Fibroblast of upper back skin (primary cell): ENCODE measurements at places on chromosomes 11 and 22.

DNA sequence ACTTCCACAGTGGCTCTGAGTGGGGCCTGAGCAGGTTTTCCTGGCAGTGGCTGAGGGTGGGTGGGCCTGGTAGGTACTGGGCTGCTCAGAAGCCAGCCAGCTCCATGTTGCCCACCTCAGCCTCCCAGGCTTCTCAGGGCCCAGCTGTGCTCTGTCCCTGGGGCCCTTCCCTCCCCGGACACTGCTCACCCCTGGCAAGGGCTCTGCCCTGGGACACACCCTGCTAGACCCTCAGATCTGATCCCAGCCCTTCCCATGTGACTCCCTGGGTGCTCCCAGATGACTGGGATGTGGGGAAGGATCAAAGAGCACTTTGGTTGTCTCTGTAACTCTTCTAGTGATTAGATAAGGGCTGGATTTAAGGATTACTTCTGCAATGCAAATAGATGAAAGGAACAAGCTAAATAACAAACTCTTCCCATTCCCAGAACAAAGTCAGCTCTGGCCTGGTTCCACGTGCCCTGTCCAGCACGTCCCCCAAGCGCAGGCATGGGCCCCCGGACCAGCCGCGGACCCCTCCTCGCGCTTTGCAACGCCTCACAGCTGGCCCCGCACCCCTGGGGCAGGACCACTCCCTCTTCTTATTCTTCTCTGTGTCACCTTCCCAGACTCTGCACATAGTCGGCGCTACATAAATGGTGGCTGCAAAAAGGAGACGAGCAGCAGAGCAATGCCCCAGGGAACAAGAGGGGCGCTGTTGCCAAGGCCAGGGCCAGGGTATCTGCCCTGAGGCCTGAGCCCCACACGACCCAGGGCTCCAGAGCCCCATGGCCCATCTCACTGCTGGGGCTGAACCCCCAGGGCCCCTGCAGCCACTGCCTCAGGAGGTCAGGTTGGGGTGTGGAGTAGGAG is 5.7 kb upstream of the KRTAP5-6 start:
- no peak for DNase-seq

DNA sequence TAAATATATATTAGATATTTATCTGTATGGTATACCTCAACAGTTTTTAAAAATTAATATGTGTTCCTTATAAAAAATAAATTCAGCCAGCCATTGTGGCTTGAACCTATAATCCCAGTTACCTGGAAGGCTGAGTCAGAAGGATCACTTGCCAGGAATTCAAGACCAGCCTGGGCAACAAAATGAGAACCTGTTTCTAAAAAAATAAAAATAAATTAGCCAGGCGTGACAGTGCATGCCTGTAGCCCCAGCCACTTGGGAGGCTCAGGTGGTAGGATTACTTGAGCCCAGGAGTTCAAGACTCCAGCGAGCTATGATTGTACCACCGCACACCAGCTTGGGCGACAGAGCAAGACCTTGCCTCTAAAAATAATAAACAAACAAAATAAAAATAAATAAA is 54.9 kb downstream of the PHF21A start:
- DNase-seq, result no peak

GRCh38 chr11:100182350-100182749 is 504.7 kb upstream of the ARHGAP42 start:
- DNase-seq, result no peak

- DNase-seq, result peak; percentile 56
These were observed 24.6 kb downstream of the MMP27 start for GRCh38 chr11:102680945-102681344.

DNA sequence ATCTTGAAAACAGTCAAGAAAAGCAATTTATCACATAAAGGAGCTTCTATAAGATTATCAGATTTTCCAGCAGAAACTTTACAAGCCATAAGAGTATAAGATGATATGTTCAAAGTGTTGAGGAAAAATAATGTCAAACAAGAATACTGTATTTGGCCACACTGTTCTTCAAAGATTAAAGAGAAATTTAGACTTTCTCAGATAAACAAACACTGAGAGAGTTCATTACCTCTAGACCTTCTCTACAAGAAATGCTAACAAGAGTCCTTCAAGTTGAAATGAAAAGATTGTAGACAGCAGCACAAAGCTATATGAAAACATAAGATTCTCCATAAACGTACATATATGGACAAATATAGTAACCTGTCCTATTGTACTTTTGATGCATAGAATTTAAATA is 8.0 kb upstream of the MTMR2 start:
- no peak for DNase-seq

DNA sequence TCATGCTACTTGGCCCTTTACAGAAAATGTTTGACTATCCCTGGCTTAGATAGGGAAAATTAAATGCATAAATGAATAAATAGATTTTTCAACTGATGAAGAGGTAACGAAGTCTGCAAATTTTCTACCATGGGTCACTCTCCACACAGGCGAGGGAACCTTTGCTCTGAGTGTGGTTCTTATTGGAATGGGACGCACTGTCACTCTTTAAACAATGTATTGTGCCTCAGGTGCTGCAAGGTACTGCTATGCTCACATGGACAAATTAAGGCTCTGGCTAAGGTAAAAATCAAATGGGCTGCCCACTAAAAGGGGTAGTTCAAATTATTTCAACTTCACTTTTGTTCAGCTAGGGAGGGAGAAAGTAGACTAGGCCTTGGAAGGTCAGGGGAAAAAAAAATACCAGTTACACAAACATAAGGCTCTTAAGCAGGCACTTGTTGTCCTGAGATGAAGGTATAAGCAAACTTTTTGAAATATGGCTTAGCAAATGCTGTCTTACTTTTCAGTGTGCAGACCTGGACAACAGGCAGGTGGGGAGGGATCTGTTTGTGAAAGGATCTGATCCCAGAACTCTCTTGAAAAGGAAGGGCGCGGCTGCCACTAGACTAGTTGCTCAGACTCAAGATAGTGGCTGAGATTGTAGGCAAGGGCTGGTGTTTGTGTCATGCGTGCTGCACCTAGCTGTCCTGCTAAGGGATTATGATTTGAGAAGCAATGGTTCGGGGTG is 99.5 kb downstream of the ADAMTS15 start:
- DNase-seq, result no peak

DNA sequence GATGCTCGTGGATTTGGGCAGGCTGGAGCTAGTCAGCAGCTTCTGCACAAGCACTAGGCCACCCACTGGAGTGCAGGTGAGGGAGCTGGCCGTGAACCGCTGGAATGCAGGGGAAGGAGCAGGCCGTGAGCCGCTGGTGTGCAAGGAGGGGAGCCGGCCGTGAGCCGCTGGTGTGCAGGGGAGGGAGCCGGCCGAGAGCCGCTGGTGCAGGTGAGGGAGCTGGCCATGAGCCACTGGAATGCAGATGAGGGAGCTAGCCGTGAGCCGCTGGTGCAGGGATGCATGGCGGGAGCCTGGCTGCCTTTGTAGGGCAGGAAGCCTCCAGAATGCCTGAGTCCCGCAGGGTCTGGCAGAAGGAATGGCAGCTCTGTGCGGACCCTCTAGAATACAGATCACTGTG is 4220.0 kb upstream of the OR11H1 start:
- DNase-seq, result no peak

DNA sequence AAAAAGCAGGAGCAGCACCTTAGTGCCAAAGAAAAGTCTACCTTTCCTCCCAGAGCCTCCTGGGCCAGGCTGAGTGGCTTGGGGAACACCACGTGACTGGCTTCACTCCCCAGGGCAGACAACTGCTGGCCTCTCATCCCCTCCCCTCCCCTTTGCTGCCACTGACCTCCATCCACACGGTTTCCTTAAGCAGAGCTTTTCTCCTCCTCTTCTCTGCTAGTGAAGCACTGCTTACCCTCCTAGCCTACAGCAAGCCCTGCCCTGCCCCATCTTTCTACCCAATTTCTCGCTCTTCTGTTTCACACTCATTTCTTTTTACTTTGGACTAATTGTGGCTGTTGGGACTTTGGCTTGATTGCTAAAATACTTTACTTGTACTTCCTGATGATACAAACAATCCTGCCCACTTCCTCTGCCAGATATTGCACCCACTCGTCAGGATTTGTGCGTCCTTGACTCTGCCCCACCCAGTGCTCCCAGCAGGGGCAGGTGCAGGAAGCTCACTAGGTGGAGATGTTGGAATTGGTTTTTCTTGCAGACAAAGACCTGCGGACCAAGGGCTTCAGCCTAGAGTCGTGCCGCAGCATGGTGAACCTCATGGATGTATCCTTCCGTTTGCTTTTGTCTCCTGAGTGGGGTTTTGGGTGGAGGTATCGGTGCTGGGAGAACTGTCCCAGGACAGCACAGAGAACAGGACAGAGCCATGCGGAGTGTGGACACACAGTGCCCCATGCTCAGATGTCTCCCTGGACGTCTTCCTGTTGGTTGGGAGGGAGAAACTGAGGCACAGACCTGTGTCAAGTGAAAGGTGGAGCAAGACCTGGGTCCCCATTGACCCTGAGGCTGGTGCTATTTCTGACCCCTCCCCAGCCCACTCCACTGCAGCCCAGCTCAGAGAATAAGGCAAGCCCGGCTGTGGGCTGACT is 27.3 kb downstream of the CAPN1 start:
- DNase-seq, result no peak

- DNase-seq, result no peak
These were observed 74.4 kb upstream of the PPARA start for GRCh38 chr22:46075764-46076531.

- no peak for DNase-seq
These were observed 43.7 kb downstream of the MAML2 start for GRCh38 chr11:96299155-96299888.

- no peak for DNase-seq
These were observed 325.8 kb downstream of the C11orf87 start for GRCh38 chr11:109747839-109748238.

- no peak for DNase-seq
These were observed 7.8 kb downstream of the OR8K5 start for GRCh38 chr11:56152333-56152732.

- DNase-seq, result no peak
These were observed 68.6 kb downstream of the MICAL3 start for GRCh38 chr22:17955590-17956379.

DNA sequence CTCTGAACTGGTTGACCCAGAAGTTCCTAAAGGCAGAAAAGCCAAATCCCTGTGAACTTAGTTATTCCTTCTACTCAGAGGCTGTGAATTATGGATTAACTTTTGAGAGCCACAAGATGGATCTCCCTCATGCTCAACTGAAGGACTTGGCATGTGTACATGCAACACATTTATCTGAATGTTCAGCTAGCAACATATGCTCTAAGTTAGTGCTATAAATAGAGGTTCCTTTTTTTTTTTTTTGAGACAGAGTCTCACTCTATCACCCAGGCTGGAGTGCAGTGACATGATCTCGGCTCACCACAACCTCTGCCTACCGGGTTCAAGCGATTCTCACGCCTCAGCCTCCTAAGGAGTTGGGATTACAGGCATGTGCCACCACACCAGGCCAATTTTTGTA is 40.1 kb downstream of the EIF4ENIF1 start:
- no peak for DNase-seq

DNA sequence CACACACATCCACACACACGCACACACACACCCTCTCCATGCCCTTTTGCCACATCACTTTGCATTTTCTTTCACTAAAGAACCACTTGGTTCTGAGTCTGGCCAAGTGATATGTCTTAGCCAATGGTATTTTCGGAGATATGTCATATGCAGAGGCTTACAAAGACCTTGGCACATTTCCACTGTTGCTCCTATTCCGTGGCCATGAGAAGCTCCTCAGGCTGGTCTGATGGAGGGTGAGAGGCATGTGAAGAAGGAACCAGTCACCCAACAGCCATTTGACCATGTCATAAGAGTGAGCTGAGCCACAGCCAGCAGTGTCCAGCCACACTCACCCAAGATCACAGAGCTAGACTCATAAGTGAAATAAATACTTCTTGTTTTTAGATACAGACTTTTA is 212.6 kb upstream of the NAV2 start:
- DNase-seq, result peak; percentile 35

GRCh38 chr11:22785251-22785650 is 44.4 kb downstream of the SVIP start:
- peak; percentile 32 for DNase-seq

DNA sequence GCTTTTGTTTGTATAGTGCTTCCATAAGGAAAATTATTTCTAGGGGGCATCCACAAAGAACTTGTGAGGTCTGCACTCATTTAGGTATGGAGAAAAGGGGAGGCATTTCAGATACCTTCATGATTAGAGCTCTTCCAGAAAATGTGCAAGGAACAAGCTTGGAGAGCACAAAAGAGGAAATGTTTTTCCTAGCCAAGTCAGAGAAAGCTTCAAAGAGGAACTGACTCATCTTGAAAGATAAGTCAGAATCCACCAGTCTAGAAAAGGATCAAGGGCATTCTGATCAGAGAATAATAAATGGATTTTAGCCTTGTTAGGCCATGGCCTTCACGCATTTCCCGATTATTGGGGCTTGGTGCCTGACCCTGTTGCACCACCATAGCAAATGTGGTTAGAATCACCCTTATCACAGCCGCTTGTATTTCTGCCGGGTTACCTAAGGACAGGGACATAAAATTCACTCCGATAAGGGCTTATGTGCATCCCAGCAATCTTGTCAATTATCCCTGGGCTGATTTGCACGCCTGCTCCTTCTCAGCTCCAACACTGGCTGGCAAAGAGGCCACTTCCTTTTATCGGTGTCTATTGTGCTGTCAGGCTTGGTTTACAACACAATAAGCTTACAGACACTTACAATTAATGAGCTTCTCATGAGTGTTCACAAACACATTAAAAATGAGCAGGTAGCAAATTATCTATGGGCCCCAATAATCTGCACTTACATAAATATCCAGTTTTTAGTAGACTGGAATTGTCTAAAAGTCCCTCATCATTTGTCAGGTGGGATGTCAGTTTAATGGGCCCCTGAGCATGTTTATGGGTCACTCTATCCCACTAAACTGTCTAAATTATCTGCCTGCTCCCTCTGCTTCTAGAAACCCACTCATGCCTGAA is 613.5 kb downstream of the SOX6 start:
- DNase-seq, result peak; percentile 2

DNA sequence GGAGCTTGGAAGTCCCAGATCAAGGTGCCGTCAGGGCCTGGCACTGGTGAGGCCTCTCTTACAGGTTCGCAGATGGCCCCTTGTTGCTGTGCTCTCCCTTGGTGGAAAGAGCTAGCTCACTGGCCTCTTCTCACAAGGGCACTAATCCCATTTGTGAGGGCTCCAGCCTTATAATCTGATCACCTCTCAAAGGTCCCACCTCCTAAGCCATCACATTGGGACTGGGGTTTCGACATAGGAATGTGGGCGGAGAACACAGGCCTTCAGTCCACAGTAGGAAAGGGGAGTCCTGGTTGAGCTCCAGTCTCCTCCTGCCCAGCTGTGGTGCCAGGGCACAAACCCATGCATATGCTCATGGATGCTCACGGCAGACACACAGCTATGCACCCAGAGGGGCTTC is 14.0 kb upstream of the LRRC32 start:
- no peak for DNase-seq

DNA sequence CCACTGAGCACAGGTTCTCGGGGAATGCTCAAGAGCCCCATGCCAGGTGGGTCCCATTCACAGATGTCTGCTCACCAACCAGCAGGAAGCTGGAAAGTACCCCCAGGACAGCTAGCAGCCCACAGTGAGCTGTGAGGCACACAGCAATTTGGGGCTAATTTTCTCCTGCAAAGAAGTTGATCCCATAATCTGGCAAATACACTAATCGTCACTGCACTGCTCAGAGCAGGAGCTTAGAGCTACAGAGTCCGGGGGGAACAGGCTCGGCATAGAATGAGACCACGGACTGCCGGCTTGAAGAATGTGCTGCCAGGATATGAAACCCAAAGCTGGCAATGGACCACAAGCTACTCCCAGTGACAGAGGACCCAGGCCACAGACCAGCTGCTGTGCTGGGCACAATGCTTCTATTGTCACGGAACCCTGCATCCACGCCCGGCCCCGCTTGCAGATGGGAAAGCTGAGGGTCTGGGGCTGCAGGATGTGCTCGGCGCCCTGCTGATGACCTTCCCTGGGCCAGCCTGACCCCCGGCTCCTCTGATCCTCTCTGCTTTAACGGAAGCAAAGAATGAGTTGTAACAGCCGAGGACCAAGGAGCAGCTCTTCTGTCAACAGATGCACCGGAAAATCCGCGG is 239.7 kb downstream of the CTTN start:
- no peak for DNase-seq
